ENCODE measurements at places on chromosomes 12 and 14. TPM values are rescaled to one million over a fixed set of nuclear protein-coding genes. Genes with fewer than 3 reads are reported as not detected.

The SLC6A12 gene
- not detected for polyA plus RNA-seq

The FGF23 gene
- polyA plus RNA-seq = not detected

The AGAP2 gene
- polyA plus RNA-seq = 2.5 TPM

The TAS2R8 gene
- not detected for polyA plus RNA-seq

The VASH1 gene
- 0.52 TPM for polyA plus RNA-seq

The PLA2G1B gene
- not detected for polyA plus RNA-seq

The LGALS3 gene
- 30.6 TPM for polyA plus RNA-seq

The KLC1 gene
- polyA plus RNA-seq = 72.1 TPM

The PCED1B gene
- 2.8 TPM for polyA plus RNA-seq

The AMN gene
- not detected for polyA plus RNA-seq

The APOF gene
- polyA plus RNA-seq = 0.12 TPM

The HOXC4 gene
- 0.68 TPM for polyA plus RNA-seq

GRCh38 chr12:92138144-92138543 is 7.5 kb downstream of the BTG1 start:
- DNase-seq = no peak

- peak; percentile 43 for DNase-seq
Observed at GRCh38 chr12:89166525-89166934, 185.8 kb downstream of the DUSP6 start.

DNA sequence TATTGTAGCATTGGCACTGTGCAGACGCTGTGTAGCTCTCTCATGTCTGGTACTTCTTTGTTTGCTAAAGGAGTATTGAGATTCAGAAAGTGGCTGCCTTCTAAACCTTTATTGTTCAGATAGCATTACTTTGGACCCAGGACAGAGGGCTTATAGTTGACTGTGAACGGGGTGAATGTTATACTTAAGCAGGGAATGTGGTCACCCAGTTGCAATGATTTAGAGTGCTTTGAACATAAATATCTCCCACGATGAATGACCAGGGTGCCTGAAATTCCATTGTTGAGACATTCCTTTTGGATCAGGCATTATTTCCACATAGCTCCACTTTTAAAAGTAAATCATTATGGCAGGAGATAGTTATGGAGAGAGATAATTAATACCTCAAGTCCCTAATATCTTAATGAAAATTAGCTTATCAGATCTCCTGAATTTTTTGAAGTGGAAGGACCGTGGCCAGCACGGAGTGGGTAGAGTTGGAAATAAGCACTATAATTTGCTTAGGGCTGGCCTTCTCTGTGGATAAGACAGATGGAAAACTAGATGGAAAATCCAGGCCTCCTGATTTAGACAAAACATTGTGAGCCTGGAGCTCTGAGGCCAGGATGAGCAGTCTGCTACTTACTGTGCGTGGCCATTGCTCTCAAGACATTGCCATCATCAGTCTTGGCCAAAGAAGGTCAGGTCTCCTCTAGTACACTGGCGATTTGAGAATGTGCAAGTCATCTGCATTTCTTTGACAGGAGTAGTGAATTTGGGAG is 114.5 kb downstream of the ETV6 start:
- DNase-seq = no peak

GRCh38 chr12:70853326-70853725 is 67.2 kb downstream of the PTPRR start:
- no peak for DNase-seq

DNA sequence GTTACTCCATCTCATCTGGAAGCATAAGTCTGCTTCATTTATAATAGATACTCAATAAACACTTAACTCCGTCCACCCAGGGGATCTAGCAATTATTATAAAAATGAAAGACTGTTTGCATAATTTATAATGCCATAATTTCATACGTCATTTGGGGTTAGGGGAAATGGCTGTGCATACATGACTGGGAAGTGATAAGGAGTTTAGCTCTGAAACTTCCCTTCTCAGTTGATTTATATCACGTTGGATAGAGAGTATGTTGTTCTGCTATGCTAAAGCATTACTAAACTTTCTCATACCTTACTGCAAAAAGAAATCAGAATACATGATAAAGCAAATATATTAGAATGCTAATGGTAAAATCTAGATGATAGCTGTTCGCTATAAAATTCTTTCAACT is 90.4 kb upstream of the DYNC1H1 start:
- no peak for DNase-seq

- DNase-seq = no peak
Observed at GRCh38 chr14:69039288-69039628, 60.2 kb upstream of the ACTN1 start.

DNA sequence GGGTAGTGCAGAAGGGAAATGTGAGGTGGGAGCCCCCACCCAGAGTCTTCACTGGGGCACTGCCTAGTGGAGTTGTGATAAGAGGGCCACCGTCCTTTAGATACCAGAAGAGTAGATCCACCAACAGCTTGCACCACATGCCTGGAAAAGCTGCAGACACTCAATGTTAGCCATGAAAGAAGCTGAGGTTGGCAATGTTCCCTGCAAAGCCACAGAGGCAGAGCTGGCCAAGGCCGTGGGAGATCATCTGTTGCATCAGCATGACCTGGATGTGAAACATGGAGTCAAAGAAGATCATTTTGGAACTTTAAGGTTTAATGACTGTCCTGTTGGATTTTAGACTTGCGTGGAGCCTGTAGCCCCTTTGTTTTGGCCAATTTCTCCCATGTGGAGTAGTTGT is 468.4 kb upstream of the FOXG1 start:
- no peak for DNase-seq

- no peak for DNase-seq
Observed at GRCh38 chr14:94224040-94224439, 49.9 kb downstream of the PPP4R4 start.

- no peak for DNase-seq
Observed at GRCh38 chr14:101019990-101020710, 116.6 kb upstream of the RTL1 start.

- DNase-seq = no peak
Observed at GRCh38 chr12:127425474-127425873, 841.5 kb upstream of the TMEM132C start.

- DNase-seq = no peak
Observed at GRCh38 chr14:29350496-29350895, 577.2 kb downstream of the PRKD1 start.

- DNase-seq = no peak
Observed at GRCh38 chr12:64951944-64952343, 127.5 kb downstream of the TBC1D30 start.

DNA sequence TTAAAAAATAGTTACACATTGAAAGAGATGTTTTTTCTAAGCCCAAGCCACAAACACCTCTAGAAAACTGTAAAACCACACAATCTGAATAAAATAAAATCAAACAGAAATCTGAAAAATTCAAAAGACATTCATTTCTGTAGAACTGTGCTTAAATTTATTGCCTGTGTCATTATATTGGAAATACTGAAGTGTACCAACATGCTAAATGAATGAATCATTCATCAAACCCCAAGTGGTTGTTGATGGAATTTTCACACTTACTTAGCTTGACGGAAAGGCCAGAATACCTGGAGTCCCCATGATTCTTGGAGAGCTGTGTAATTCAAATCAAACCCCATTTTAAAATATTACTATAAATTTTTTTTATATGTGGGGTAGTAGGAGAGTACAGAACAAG is 2.7 kb downstream of the KITLG start:
- no peak for DNase-seq

- no peak for DNase-seq
Observed at GRCh38 chr12:69275471-69275891, 36.1 kb downstream of the CPSF6 start.

- DNase-seq = no peak
Observed at GRCh38 chr14:60317609-60318008, 68.6 kb downstream of the PPM1A start.

DNA sequence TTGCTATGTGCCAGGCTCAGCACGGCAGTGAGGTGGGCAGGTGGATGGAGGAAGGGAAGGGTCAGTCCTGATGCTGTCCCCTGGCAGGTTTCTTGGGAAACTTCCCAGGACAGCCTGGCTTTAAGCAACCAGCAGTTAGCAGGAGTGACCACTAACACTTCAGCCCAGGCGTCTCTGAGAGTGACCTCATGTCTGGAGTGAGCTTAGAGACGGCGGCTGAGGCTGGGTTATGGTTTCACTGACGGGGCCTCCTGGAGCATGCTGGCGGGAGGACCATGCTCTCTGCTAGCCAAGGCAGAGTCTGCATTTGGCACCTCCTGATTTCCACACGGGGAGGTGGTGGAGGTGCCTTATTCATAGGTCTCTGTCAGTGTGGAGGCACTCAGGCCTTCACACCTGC is 2.5 kb downstream of the HHIPL1 start:
- no peak for DNase-seq

- no peak for DNase-seq
Observed at GRCh38 chr14:90791486-90791885, 24.7 kb downstream of the TTC7B start.

- DNase-seq = no peak
Observed at GRCh38 chr12:119835068-119835467, 42.1 kb downstream of the CIT start.

DNA sequence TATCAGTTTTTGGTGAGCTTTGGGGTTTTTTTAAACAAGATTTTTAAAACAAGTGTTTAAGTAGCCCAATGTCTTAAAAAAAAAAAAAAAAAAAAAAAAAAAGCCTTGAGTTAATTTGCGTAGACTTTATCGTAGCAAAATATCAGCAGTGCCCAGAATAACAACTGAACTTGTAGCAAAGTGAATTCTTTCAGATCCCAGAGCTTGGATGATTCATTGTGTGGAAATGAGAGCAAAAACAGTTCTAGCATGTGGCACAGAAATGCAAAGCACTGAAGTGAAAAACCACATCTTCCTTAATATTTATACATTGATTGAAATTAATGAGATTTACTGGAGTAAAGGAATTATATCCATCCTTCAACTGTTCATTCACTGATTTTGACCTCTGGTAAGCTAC is 258.1 kb downstream of the EGLN3 start:
- DNase-seq = no peak
